AG20443 (cell line): ENCODE measurements at places on chromosomes 6 and 20.

DNA sequence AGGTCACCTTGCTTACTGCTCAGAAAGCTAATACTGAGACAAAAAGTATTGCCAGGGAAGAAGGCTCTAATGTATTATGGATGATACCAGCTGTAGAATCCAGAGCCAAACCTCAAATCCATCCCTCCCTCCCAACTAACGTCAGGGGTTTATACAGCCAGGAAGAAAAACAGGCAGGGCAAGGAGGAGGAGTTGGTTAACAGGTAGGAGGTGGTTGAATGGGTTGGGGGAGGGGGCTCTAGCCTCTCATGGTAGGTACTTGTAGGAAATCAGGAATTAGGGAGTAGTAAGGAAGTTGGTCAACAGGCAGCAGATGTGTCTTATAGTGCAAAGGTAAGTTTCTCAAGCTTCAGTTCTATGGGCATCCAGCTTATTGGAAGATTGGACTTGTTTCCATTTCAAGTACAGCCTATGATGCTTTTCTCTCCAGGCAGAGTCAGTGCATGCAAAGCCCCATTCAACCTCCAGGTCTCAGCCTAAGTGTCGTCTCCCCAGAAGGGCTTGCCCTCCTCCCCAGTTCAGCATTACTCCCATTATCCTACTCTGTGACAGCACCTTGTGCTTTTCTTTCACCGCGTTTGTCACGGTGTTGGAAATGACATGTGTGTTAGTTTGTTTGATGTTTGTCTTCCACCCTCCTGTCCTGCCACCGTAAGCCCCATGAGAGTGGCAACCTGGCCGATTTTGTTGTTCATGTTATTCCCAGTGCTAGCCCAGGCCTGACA lies 38.1 kb downstream of the PNLDC1 start:
- DNase-seq, result no peak

DNA sequence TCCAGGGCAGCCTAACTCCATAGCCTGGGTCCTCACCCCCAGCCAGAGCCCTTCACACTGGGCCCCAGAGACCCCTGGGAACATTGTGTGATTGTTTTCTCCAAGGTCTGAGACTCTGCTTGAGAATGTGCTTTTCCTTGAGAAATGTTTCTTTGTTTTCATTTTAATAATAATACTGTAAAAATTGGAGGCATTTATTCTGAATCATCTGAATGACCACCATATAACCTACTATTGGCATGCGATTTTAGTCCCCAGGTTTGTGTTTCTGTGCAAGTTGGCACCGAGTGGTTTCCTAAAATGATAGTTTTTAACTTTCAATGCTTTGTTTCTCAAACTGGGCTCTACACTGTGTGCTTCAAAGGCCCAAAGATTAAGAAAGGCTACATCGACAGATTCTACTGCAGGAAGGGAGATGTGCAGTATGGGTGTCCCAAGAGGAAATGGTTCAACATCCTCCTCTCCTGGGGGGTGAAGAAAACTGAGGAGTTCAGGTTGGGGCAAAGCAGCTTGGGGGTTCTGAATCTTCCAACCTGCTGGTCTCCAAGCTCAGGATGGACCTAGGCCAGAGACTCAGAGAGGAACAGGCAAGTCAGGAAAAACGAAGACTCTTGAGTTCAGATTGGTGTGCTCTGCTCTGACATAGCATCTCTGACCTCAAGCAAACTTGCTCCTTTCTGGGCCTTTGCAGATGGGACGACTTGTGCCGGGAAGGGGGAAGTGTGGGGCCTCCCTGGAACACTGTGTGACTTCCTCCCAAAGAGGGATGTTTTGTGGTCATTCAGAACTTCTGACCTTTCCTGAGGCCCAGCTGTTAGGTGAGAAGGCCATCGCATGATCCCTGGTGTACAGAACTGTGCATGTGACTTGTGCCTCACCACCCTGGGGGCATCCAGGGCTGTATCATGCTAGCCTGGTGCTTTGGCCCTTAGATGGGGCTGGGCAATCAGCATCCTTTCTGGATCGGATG lies 31.0 kb downstream of the DAAM2 start:
- DNase-seq, result no peak

GRCh38 chr20:41119614-41120561 lies 17.5 kb upstream of the PLCG1 start:
- no peak for DNase-seq

DNA sequence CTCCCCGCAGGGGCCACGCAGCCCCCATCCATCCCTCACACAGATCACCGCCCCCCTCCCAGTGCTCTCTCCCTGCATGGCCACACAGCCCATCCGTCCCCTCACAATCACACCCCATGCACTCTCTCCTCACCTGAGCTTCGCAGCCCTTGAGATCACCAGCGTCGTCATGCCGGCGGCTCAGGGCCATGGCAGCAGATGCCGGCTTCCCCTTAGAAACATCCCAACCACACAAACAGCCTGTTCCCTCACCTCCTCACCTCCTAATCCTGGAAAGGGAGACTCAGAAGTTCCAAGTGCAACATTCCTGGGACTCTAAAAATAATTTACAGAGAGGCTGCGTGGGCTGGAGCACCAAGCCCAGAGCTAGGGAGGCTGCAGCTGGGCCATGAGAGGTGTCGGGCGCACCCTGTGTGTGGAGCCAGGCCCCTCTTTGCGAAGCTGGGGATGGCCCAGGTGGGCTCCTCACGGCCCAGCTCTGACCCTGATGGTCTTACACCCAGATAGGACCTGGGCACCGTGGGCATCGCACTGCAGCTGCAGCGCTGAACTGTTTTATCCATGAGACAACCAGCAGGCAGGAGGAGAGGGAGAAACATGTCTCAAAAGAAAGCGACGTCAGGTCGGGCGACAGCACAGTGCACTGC lies 125.3 kb downstream of the DLL1 start:
- DNase-seq, result no peak

GRCh38 chr20:60352596-60352995 lies 394.4 kb downstream of the CDH26 start:
- no peak for DNase-seq

GRCh38 chr6:124854338-124854922 lies 107.8 kb upstream of the RNF217 start:
- DNase-seq, result no peak

DNA sequence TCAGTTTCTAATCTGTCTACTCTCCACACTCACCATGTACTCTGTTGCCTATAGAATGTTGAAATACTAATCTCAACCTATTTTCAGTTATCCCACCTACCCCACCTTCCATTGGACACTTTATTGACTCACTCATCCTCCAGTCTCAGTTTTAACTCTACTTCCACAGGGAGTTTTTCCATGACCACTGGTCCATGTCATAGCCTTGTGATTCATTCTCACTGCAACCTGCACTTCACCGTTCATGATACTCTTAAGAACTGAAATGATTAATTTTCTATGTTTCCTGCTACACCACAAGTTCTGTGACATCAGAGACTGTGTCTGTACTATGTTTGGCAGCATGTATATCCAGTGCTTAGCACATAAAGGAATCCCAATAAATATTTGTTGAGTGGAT lies 122.8 kb upstream of the HSF2 start:
- no peak for DNase-seq

DNA sequence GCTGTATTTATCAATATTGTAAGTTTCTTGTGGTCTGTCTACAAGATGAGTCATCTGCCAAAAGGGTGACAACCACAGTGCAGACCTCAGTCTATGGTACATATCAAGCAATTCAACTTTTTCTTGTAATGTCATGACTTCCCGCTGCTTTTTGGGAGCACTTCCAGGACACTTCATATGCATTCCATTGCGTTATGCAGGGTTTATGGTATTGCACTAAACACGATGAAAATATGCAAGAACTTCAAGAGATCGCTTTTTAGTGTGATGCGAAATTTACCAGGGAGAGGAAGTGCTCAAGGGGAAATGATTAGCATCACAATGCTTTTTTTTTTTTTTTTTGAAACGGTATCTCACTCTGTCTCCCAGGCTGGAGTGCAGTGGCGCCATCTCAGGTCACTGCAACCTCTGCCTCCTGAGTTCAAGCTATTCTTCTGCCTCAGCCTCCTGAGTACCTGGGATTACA lies 166.5 kb downstream of the TFAP2A start:
- no peak for DNase-seq

GRCh38 chr20:59808729-59809381 lies 124.6 kb downstream of the SYCP2 start:
- no peak for DNase-seq

- peak; percentile 26 for DNase-seq
These were observed 118.3 kb downstream of the STXBP5 start for GRCh38 chr6:147322299-147323162.

DNA sequence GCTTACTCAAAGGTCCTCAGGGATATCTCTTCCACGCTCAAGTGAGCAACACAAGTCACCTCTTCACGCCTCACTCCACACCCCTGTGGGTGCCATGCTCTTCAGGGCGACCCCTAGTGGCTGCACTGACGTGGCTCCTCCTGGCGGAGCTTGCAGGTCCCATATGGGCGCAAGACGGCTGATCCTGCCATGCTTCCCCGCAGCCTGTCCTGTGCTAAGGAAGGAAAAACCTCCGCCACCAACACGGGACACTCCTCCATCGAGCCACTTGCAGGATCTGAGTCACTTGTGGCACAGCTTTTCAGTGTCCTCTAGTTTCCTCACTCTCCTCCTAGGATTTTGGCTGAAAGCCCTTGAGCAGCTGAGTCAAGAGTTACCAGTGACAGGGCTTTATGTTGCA lies 90.7 kb downstream of the KHDC1L start:
- DNase-seq, result peak; percentile 35

- DNase-seq, result no peak
These were observed 4.0 kb downstream of the METTL24 start for GRCh38 chr6:110354153-110354552.

- no peak for DNase-seq
These were observed 76.8 kb upstream of the CD93 start for GRCh38 chr20:23162887-23163286.

DNA sequence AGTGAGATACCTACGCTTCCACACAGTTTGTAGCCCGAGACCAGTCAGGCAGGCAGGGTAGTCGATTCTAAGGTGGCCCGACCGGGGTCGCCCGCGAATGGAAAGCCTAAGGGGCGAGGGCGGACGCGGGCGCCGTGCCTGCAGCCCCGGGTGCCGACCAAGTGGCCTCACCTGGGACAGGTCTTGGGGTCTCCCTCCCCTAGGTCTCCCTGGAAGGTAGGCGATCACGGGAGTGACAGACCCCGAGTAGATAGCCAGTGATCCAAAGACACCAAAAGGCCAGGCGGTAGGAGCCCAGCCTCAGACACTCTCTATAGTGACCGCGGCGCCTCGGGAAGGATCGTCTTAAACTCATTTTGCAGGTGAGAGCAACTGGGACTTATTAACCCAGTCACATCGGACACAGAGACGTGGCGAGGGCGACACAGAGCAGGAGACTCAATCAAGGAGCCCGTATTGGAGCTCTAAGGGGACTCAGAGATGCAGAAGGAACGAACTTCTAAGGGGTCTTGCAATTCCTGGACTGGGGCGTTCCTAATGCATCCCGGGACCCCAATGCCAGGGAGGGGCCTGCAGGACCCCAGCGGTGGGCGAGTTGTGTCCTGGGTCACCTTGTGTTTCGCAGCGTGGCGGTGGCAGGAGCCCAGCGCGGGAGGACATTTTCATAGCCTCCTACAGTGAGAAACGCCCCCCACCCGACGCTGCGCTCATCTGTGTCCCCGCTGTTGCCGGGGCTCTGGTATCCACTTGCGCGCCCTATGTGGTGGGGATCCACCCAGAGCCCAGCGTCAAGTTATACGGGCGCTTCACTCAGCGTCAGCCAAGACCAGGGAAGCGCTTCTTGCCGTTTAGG lies 2.1 kb upstream of the VSX1 start:
- no peak for DNase-seq

DNA sequence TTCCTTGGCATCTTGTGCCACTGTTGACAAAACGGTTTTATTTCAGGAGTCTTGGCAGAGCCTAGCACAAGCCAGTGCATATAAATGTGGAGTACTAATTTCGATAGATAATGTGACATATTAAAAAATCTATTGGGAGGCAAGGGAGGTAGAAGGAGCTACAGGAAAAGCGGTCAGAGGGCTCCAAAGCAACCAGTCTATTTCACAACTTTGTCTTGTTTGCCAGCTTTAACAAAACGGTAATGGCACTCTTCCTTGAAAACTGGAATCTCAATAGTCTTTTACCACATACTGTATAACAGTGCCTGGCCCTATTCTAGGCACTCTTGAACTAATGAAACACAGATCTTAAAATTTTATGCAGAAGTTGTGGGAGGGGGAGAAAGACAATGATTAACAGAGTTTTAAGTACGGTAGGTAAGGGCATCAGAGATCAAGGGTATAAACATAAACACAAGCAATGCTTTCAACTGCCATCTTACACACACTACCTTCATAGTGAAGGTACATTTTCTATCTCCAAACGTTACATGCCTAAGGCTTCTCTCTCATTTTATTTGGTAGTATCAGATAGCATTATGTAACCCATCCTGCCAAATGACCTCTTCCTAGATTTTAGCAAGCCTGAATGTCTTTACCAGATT lies 33.5 kb upstream of the SYNCRIP start:
- no peak for DNase-seq

DNA sequence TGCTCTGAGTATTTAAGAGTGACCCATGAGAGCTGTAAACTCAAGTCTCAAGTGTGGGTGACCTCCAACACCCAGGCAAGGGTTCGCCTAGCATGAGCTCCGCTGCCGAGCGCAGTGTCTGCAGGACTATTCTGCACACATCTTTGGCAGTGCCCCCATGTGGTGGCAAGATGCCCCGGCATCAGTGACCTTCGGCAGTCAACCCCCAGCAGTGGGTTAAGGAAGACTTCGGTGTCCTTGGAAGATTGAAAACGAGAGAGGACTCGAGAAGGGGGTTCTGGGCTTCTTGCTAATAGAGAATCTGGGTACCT lies 43.1 kb downstream of the RBM38 start:
- DNase-seq, result no peak

- no peak for DNase-seq
These were observed 19.5 kb downstream of the SDCBP2 start for GRCh38 chr20:1309439-1309847.

- no peak for DNase-seq
These were observed 412.8 kb upstream of the NRSN1 start for GRCh38 chr6:23713211-23713610.

DNA sequence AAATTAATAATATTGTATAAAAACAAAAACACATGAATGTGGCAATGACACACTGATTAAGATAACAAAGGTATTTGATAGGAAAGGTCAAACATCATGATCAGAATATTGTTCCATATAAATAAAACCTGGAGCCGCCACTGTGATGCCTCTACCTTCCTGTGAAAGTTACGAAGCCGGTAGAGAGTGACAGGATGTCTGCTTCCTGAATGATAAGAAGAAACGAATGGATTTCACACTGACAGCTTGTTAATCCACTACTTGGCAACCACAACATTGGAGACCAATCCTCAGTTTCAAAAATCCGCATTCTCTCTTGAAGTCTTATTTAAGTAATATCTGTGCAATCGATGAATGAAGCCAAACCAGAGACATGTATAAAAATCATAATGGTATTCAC lies 315.1 kb downstream of the HDGFL1 start:
- DNase-seq, result no peak

GRCh38 chr20:7308163-7308562 lies 540.7 kb downstream of the BMP2 start:
- DNase-seq, result no peak
